ENCODE measurements at places on chromosomes 7 and 10.

DNA sequence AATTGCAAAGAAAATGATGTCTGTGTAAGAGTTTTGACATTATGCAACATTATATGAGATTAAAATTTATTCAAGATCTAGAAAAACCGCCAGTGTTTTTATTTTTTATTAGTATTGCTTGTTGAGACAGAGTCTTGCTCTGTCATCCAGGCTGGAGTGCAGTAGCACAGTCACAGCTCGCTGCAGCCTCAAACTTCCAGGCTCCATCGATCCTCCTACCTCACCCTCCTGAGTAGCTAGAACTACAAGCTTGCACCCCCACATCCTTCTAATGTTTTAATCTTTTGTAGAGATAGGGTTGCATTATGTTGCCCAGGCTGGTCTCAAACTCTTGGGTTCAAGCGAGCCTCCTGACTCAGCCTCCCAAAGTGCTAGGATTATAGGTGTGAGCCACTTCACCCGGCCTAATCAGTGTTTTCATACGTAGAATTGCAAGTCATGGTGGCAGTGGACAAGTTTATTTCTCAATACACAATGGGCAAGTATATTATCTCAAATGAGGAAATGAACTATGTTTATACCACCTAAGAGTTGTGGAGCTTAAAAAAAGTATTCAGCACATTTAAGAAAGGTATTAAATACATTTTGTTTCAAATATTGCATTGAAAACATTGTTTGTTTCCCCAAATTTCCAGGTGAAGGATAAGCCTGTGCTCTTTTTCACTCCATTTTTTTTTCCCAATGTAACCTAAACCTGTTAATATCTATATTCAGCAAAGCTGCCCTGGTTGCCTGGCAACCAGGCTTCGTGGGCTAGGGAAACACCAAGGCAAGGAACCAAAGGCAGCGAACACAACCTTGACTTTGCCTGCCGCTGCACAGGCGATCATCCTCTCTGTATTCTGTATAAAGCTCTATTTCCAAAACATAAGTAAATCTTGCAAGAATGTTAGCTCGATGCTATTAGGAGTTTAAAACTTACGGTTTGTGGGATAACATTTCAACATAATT, 163.9 kb downstream of the CACNB2 start:
- no peak for DNase-seq

GRCh38 chr10:60731134-60731885, 47.0 kb upstream of the CDK1 start:
- no peak for DNase-seq

DNA sequence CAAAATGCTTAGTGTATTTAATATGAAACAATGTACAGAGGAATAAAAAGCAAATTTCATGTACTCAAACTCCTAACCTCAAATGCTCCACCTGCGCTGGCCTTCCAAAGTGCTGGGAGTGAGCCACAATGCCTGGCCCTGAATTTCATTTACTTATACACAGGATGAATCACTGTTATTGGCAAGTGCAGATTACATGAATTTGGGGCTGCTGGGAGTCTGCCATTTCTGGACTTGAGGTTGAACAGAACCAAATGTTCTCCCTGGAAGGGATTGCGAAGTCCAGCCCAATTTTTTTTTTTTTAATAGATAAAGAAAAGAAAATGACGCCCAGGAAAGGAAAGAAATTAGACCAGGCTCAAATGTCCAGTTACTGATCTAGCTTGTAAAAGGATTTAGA, 6.8 kb upstream of the CSTF2T start:
- DNase-seq = no peak

GRCh38 chr7:40329601-40330153, 194.9 kb downstream of the SUGCT start:
- DNase-seq = peak; percentile 60

DNA sequence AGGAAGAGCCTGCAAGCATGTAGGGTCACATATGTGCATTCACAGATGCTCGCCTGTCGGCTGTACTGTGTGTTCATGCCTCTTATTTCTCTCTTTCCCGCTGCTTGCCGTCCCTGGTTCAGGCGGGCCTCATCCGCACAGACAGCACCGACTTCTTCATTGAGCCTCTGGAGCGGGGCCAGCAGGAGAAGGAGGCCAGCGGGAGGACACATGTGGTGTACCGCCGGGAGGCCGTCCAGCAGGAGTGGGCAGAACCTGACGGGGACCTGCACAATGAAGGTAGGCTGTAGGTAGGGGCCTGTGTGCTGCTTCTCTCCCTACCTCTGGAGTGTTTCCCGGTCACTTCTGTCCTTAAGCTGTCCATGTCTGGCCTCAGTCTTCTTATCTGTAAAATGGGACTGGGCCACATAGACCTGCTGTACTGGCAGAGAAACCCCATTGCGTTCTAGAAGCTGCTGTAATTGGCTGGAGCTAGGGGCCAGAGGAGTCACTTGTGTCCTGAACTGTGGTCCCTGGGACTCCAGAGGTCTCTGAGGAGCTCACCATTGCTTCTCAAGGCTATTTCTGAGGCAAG, 30.0 kb downstream of the ADAMTS14 start:
- DNase-seq = no peak

Data from HuH-7 (cell line).